ENCODE measurements at places on chromosomes 1 and 21.

- no peak for DNase-seq
These were observed 177.0 kb downstream of the HS2ST1 start for GRCh38 chr1:87091425-87091824.

DNA sequence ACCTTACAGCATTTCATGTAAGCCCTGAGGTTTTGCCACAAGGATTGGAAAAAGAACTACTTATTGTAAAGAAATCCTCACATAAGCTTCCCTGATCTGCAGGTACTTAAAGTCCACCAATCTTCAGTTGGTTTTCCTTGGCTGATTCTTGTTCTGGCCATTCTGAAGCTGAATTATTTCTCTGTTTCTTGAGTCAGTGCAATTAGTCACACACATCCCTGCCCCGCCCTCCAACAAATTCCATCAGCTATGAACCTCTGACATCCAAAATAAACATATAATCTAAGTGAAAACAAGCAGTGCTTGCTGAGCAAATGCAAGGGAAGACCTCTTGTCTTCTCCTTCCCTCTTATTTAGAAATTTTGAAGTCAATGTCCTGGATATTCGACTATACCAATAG lies 8.2 kb upstream of the FNDC7 start:
- DNase-seq: no peak

- no peak for DNase-seq
These were observed 22.9 kb upstream of the DISP3 start for GRCh38 chr1:11455967-11456570.

GRCh38 chr1:11478571-11479374 lies at the start of gene DISP3:
Gene DISP3, plus strand, starts transcription at chr1:11479155. Its CDS starts 21,838 bp downstream, at chr1:11500993.
- peak; percentile 72 for DNase-seq

GRCh38 chr21:16863908-16864307 lies 648.9 kb upstream of the CXADR start:
- DNase-seq: no peak

DNA sequence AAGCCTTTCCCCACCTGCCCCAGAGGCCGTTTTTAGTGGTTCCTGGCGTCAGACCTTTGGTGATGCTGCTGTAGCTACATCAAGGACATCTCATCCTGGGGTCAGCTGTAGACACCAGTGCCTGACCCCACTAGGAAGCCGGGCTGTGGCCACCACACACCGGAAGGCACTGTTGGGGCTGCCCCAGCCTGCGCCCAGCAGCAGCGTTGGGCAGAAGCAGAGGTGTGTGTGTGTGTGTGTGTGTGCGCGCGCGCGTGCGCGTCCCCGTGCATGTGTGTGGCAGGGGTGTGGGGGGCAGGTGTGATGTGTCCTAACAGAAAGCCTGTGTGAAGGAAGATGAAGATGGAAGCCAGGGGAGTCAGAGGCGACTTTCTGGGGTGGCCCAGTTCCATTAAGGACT lies 62.0 kb upstream of the COL6A1 start:
- no peak for DNase-seq

DNA sequence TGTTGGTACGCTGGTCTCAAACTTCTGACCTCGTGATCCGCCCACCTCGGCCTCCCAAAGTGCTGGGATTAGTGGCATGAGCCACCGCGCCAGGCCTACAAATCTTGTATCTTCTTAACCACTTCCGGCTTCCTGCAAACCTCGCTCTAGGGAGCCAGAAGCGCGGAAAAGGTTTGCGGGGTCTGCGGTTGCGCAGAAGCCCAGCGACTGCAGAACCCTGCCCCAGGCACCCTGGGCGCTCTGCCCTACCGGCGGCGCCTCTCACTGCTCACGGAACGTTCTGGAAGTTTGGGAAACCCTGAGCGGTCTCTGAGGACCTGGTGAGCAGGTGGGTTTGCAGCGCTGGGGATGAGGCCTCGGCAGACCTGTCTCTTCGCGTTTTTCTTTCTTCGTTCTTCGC lies at the start of gene C1orf146:
Gene C1orf146, plus strand, starts transcription at position 195 of the 400 bp plus-strand sequence. CDS start 13,506 bp downstream, outside the sequence.
- no peak for DNase-seq

DNA sequence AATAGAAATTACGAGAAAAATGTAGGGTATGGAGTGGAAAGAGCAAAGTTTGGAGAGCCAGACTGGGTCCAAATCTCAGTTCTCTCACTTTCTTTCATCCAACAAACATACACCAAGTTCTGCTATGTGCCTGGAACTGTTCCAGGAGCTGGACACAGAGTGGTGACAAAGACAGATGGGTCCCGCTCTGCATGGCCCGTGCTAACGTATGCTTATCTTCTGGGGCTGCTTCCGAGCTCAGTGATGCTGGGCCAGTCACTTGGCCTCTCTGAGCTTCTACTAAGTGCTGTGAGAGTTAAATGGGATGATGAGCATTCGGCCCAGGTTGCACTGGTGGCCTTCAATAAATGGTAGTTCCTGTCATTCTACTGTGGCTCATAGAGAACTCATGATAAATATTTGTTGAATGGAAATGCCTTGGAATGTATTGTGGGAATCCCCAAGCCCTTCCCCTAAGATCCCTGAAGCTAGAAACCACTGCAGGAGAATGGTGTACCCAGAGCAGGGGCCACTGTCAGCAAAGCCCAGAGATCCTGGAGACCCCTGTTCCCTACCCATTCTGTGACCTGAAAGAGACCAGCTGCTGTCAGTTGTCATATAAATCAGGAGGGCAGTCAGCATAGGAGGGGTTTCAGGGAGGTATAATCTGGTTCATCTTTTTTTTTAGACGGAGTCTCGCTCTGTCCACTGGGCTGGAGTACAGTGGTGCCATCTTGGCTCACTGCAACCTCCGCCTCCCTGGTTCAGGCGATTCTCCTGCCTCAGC lies 3.8 kb downstream of the LEMD1 start:
- DNase-seq: no peak

- DNase-seq: no peak
These were observed 1.4 kb downstream of the EVA1C start for GRCh38 chr21:32413697-32414578.

DNA sequence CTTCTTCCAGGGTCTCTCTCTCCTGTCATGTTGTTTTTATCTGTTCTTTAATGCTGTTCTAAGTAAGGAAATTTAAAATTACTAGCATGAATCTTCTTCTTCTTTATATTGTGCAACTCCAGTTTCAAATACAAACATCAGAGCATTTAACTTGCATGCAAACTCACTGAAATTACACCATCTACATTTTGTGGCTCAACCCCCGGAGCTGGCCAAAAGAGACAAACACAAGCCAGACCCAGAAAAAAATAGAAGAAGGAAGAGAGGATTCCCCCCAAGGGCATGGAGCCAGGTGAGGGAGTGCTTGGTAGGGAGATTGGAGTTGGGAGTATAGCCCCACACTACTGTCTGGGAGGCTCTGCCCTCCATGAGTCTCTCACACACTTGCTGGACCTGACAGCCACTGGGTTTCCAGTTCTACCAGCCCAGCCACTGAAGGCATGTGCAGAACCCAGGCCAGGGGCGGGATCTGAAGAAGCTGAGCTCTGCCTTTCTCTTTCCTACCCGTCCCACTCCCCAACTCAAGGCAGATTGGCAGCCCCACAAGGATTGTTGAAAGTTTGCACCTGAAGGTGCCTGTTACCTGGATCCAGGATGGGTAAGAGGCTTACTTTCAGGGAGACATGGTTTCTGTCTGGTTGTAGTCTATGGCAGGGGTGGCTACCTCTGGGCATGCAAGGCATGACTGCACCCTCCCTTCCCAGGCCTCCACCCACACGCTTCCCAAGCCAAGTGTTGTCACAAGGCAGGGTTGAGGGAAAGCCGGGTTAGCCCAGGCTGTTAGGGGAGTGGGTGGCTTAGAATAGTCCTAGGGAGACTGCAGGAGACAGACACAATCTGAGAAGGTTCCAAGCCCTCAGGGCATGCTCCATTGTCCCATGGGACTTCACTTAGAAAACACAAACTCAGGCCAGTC lies 297.2 kb downstream of the TGFB2 start:
- no peak for DNase-seq

- DNase-seq: no peak
These were observed 55.6 kb upstream of the GPR153 start for GRCh38 chr1:6316240-6317097.

DNA sequence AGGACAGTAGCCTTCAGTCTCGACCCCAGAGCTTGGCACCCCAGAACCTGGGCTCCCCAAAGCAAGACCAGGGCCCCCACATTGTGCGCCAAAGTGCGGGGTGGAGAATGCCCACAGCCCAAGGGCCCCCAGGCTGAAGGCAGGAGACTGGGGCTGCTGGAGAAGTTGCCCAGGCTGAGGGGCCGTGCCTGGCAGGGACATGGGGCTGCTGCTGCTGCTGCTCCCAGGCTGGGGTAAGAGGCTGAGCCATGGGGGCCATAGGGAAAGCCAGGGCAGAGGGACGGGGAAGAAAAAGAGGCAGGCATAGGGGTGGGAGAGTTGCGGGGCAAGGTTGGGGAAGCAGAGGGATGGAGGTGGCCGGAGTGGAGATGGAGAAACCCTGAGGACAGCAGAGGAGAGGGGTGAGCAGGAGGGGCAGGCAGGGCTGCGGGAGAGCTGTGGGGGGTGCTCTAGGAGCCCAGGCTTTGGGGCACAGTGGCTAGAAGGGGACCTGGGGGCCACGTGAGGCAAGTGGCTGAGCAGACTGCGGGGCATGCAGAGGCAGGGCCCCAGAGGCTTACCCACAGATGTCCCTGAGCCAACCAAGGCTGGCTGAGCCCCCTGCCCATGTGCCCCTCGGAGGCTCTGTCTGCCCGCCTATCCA lies 18.9 kb downstream of the SLC27A3 start:
- DNase-seq: no peak

GRCh38 chr1:39684313-39684664 lies 6.9 kb downstream of the HPCAL4 start:
- no peak for DNase-seq

GRCh38 chr1:29460041-29460610 lies 223.8 kb downstream of the PTPRU start:
- no peak for DNase-seq

DNA sequence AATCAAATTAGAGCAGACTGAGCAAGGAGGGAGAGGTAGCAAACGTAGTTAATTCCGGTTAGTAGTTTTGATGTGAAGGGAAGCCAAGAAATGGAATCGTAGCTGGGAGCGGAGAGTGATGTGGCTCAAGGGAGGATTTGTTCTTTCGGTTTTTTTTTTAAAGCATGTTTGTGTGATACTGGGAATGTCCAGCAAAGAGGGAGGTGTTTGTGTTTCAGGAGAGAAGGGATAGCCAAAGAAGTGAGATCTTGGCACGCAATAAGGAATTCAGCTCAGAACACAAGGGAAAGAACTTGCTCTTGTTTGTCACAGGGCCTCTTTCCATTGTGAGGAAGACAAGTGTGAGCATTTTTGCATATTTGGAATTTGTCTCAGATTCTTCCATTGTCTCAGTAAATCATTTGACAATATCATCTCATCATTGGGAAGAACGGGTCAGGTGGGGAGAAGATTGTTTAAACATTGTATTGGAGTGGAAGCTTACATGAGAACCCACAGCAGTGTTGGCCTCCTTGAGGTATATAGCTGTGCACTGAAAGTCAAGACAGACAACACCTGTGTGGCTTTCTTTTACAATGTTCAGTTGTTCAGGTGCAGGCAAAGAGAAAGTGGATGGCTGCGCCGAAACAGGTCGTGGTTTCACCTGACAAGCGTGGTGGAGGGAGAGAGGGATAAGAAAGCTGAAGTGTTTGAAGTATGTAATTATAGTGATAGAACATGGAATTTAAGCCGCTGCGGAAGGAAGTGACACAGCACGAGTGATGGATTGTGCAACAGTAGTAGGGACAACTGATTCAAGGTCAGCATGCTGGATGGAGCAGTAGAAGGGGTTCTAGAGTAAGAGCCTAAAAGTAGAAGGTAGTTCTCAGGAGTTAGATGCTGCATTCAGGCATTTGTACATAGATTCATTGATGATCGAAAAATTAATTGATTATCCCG lies 25.4 kb downstream of the FMN2 start:
- no peak for DNase-seq

DNA sequence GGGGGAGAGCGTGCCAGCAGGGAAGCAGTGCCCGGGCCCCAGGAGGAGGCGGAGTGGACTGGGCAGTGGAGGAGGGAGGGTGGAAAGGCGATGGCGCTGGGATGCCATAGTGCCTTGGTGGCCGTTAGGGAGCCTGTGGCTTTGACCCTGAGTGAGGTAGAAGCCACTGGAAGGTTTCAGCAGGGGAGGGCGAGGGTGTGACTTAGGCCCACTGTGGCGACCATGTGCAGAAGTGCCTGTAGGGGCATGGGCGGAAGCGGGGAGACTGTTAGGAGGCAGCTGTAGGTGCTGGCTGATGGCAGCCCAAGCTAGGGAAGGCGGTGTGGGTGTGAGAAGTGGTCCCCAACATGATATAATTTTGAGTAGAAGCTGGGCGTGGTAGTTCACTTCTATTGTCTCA lies 28.2 kb downstream of the LHX4 start:
- no peak for DNase-seq

- no peak for DNase-seq
These were observed 1.8 kb downstream of the CDKN2C start for GRCh38 chr1:50971748-50972305.

DNA sequence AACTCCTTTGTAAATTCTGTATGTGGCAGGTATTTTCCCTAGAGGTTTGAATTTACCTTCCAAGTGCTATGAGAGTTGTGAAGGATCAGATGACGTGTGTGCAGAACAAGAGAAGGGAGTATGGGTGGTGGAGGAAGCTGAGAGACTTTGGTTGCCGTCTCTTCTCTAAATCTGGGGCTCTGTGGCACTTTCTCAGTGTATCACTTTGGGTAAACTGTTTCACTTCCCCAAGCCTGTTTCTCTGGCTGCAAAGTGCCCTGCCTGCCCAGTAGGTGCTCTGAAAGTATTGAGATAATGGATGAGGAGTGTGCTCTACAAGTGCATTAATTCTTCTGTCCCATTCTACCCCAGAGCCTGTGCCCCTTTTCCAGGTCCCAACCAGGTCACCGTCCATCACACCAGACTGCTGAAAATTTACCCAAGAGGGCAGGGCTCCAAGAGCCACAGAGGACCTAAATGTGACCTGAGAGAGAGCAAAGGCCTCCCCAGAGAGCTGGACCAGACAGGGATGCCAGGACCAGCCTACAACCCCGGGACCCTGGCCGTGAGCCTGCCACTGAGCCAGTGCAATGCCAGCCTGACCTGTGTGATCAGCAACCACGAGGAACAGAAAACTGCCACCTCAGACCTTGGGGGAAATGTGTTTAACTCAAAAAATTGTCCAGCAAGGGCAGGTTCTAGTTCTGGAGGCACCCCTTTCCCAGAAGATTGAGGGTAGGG lies 131.6 kb upstream of the ETV3 start:
- DNase-seq: no peak

DNA sequence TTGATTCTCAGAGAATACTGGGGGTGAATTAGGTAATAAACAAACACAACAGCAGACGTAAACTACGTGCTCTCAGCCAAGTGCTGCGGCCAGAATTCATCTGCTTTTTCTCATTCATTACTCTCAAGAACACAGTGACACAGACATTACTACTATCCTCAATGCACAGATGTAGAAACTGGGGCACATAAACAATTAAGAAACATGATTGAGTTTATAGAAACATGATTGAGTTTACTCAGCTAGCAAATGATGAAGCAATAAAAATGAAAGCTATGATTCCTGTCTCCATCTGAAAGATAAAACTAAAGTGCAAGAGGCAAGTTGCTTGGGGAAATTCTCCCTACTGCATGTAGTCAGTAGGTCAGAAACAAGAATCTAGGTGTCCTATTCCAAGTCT lies 140.5 kb downstream of the IFI44 start:
- no peak for DNase-seq

GRCh38 chr1:80282536-80282935 lies 1276.0 kb upstream of the ADGRL4 start:
- no peak for DNase-seq

Measured in stimulated activated CD4-positive, alpha-beta T cell treated with anti-CD3 and anti-CD28 coated beads, Interleukin-1b, Interleukin-23, amount 100 ng/mL, for 4 hours (primary cell).